ENCODE measurements at places on chromosomes 2 and 18.

DNA sequence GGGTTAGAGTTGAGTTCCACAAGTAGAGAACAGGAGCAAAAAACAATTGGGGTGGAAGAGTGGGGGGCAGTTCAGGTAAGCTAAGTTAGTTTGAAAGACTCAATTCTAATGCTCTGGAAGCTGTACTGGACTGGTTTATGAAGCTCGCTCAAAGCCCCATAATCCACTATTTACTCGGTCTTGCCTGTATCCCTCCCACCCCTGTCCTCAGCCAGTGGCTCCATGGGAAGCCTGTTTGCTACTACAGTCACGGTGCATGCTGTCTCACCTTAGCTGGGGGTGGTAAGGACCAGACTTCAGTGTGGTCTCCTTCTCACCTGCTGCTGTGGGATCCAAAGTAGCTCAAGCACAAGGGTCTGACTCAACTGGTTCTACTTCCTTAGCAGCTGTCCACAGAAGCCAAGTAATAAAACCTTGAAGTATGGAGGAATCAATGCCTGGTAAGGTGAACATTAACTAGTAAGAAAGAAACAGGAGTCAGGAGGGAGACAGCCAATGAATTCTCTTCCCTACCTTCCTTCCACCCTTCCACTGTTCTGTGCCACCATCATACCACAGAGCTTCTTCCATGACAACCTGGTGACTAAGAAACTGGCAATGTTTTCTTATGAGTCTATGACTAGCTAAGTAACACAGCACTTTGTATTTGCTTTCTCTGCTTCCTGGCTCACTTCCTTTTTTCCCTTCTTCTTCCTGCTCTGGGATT lies 230.8 kb downstream of the SRBD1 start:
- no peak for DNase-seq

DNA sequence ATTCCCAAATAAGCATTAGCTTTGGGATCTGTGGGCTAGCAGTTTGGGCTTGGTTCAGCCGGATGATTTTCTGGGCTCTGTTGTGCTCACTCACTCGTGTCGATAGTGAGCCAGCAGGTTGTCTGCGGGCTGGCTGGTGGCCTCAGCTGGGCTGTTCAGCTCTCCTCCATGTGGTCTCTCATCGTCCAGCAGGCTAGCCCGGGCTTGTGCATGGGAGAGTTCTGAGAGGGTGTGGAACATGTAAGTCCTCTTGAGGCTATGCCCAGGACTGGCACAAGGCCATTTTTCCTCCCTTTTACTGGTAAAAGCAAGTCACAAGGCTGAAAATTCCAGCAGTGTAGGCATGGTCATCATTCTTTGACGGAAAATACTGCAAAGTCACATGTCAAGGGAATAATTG lies 38.5 kb downstream of the NTSR2 start:
- DNase-seq, result no peak

DNA sequence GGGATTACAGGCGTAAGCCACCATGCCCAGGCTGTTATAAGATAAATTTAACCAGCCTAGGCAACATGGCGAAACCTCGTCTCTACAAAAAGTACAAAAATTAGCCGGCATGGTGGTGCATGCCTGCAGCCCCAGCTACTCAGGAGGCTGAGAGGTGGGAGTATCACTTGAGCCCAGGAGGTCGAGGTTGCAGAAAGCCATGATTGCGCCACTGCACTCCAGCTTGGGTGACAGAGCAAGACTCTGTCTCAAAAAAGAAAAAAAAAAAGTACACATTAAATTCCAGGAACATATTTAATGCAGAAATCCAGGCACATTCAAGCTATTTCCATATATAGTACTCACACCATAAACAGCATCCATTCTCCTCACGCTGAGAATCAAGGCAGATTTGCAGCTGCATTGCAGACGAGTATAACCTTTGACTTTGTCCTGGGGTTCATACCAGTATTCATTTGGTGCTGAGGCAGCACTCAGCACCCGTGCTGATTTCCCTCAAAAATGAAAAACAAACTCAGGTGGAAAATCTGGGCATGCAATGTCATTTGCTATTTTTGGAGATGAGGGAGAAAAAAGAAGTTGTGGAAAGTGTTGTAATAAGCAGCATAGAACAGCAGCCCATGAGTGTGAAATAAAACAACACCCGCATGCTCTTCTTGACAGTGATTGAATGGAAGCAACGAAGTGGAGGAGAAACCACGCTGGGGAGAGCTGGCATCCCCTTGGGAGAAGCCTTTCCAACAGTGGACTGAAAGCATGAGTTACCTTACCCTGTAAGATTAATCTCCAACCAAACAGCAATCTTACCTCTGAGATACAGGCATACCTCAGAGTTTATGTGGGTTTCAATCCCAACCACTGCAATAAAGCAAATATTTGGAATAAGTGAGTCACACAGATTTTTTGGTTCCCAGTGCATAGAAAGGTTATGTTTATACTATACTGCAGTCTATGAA lies 46.8 kb upstream of the ANXA4 start:
- peak; percentile 86 for DNase-seq

- no peak for DNase-seq
These were observed 285.4 kb upstream of the CDH20 start for GRCh38 chr18:61047794-61048193.

DNA sequence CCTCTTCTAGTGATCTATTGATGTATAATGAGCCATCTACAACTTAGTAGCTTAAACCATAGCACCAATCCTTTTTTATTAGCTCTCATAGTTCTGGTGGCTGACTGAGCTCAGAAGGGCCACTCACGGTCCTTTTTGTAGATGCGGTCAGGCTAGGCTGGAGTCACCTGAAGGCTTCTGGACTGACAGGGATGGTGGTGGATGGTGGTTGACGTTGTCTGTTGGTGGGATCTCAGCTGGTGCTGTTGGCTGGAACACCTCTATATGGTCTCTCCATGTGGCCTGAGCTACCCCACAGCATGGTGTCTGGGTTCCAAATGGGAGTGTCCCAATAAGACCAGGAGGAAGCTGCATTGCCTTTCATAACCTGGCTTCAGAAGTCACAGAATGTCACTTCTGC lies 68.0 kb downstream of the BCL2L11 start:
- no peak for DNase-seq

DNA sequence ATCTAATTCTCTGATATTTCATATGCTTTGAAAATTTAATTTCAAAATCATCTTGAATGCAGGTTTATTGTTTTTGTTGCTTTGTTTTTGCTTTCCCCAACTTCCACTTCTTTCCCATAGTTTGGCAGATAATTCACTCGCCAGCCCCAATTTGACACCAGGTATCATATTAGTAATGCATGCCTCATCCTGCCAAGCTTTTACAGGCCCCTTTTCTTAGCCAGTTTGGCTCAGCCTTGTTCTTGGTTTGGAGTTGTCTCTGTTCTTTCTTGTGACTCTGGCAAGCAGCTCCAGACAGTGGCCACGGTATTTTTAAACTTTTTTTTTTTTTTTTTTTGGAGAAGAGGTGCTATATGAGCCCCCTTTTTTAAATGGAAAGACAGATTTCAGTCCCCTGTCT lies 65.3 kb downstream of the PMS1 start:
- no peak for DNase-seq

- no peak for DNase-seq
These were observed 739.3 kb upstream of the GCFC2 start for GRCh38 chr2:76450024-76450475.

GRCh38 chr2:159129824-159130223 lies 156.7 kb downstream of the WDSUB1 start:
- no peak for DNase-seq

GRCh38 chr2:151087377-151087776 lies 174.3 kb downstream of the RBM43 start:
- peak; percentile 5 for DNase-seq

DNA sequence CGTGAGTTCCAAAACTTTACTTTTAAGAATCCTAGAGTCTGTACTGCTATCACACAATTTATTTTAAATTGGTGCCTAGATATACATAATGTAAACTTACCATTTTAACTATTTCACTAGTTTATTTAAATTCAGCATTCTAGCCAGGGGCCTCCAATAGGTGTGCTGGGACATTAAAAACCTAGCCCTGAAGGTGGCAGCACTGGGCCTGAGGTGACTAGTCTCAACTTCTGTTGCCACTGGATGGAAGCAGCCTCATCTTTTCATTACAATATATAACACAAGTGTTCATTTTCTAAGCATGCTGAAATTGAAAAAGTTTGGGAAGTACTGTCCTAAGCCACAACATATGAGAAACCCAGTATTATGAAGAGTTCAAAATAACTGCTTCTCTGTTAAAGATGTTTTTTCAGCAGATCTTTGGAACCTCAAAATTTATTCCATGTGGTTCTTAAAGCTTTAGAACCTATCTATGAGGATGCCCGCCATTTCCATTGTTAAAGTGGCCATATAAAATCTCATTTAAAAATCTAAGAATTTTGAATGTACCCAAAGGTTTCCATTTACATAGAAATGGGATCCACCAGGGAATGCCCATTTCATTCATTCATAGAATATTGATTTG lies 2.9 kb upstream of the RBBP8 start:
- DNase-seq, result peak; percentile 69

DNA sequence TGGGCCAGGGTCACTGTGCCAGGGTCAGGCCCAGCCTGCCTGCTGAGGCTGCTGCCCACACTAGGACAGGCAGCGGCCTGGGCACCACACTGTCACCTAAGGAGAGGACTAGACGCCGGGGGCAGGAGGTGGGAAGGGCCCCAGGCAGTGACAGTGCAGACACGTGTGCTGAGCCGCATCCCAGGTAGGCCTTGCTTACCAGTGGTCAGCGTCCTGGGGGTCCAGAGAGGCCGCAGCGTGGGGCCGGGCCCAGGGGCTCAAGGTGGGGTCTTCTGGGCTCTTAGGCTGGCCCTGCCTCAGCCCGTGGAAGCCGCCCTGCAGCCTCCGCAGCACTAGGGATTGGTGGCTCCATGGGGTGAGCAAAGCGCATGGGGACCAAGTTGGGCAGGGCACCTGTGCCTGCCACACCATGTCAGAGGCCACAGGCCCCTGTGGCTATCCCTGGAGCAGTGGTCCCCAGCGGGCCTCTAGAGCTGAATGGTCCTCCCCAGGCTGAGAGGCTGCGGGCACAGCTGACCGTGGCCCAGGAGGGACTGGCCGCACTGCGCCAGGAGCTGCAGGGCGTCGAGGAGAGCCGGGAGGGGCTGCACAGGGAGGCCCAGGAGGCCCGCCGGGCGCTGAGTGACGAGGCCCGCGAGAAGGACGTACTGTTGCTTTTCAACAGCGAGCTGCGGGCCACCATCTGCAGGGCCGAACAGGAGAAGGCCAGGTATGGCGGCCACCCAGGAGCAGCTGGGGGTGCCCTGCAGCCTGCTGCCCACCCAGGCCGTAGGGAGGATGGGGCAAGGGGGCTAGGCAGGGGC lies 35.2 kb upstream of the SNED1 start:
- DNase-seq, result no peak

- DNase-seq, result no peak
These were observed 3.0 kb upstream of the SP9 start for GRCh38 chr2:174331595-174332216.

- no peak for DNase-seq
These were observed at the start of gene AMER3 for GRCh38 chr2:130755256-130756052. TSS of gene AMER3 (plus strand) at chr2:130755540. CDS start at chr2:130762073, 6,533 bp downstream.

DNA sequence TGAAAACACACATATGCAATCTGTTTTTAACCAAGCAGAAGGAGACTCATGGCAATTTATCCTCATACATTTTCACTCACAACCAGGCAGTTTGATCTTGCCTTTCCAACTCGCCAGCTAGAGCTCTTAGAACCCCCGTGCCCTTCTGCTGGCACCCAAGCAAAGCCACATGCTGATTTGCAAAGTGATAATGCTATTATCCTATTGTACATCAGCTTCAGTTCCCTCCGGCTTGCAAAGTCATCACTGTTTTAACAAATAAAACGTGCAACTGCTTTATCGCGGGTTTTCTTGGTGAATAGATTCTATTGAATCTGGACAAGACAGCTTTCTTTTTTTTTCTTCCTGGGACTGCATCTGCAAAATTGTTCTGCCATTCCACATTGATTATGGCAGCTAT lies 314.6 kb downstream of the LNPK start:
- no peak for DNase-seq

DNA sequence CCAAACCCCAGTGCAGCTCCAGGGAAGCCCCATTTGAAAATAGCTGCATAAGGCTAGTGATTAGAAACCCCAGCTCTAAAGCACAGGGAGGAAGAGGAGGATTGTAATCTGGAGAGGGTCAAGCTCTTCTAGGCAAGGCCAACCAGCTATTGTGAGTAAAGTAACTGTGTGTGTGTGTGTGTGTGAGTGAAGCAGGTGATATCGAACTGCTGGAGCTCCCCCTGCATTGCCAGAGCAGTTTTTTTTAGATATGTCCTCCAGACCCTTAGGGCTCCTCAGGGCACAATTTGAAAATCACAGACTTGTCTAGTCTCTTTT lies 177.4 kb upstream of the NABP1 start:
- no peak for DNase-seq

Data from fibroblast of villous mesenchyme (primary cell).